Naive thymus-derived CD4-positive, alpha-beta T cell (primary cell): ENCODE measurements at places on chromosomes 1 and 21. TPM values are rescaled to one million over a fixed set of nuclear protein-coding genes. Genes with fewer than 3 reads are reported as not detected.

GRCh38 chr1:14340002-14340785, 258.3 kb upstream of the KAZN start:
- no peak for DNase-seq

DNA sequence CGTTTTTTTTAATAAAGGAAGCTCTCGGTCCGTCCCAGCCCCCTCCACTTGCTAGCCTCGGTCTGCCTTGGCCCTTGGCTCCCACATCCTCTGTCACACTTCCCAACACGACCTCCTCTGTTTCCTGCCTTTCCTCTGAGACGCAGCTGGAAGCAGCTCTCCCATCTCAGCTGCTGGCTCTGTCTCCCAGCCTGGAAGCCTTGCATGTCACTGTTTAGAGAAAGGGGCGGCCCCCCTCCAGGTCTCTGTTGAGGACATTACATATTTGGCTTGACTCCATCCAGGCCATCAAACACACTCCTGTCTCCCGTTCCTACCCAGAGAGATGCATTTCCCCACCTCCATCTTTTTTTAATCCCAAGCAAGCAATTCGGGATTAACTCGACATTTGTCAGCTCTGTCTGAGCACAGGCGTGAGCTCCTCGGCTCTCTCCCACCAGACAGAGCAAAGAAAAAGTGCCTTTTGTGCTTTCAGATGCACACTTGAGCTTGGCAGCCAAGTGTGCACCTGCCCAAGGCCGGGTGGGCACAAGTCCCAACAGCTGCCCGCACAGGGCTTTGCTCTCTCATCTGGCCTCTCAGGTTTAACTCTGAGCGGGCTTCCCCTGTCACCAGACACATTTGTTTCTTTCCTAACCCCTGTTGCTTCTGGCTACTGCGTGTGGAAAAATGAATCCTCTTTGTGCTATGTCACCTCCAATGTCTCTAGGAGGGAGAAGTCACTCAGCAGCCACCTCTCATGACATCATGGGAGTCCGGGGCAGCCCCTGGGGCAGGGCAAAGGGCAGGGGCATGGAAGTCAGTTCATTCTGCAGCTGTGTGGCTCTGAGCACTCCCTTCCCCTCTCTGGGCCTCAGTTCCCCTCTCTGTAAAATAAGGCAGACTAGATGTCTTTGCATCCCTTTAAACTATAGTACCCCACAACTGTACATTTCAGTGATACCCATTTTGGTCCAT, 108.3 kb downstream of the KCND3 start:
- DNase-seq: no peak

GRCh38 chr1:107963601-107964335, 1.2 kb downstream of the VAV3 start:
- DNase-seq: peak; percentile 62

Gene LRRN2
- not detected for total RNA-seq

- DNase-seq: no peak
Measured at GRCh38 chr1:95701450-95702173, 467.6 kb downstream of the RWDD3 start.

Gene UBE2U
- not detected in 2 replicates for total RNA-seq

DNA sequence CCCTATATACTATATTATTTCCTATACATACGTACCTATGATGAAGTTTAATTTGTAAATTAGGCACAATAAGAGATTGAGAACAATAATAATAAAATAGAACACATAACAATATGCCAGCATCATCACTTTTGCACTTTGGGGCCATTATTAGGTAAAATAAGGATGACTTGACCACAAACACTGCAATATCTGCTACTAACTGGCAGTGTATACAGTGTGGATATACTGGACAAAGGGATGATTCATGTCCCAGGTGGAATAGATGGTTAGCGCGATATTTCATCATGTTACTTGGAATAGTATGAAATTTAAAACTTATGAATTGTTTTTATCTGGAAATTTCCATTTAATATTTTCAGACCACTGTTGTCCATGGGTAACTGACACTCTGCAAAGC, 35.4 kb upstream of the TXLNA start:
- DNase-seq: no peak

DNA sequence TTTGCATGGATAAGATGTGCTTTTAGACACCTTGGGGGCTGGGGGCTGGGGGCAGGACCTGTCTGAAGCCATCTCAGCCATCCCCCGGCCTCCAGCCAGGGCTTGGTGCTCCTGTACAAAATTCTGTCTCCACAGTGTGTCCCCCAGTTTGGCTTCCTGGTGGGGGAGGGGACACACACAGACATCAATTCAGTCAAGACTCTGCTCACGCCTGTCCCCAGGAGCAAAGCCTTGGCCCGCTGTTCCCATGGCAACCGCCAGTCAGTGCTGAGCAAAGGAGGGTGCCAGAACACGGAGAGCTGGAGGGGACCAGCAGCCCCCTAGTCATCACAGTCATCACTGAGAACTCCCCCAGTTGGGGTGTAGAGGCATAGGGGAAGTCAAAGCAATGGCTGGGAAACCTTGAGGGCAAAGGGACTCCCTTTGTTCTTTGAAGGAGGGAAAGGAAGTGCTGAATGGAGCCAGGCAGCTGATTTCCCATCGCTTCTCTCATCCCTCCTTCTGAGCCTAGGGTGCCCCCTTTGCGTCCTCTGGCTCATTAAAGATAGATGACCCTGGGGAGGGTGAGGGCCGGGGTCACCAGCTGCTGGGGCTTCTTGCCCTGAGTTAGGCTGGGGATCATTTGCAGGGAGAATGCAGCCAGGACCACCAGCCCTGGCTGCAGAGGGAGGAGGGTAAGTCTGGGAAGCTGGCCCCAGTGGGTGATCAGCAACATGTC, 134.9 kb upstream of the IPO9 start:
- no peak for DNase-seq

DNA sequence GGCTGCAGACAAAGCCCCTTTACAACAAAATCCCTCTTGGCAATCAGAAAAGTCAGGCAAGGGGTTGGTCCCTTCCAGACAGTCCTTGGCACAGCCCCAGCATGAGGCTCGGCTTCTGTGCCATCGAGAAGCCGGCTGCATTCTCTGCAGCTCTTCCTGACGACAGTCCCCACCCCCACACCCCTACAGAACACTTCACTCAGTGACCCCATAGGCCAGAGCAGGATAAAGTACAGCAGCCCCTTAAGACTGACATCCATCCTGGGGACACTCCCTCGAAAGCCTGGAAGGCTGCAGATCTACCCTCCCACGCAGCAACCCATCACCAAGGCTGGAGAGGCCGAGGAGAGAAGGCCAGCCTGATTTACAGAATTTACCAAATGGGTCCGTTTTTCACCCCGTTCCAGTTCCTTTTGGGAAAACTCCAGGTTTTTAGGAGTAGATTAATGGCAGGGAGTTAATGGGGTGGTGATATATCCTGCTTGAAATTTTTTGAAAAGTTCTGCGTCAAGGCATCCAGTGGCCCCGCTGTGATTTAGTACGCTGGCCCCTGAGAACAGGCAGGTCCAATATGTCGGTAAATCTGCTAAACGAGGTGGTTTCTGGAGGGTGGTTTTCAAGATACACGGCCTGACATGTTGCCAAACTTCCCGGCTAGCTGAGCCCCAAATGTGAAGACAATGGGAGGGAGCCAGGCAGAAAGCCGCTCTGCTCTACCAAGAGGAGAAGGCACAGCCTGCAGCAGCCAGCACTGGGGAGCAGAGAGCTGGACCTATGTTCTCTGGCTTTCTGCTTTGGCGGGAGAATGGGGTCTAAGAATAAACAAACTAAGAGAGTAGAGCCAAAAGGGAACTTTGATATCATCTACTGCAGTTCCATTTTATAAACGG, 81.7 kb downstream of the SSBP3 start:
- no peak for DNase-seq

- no peak for DNase-seq
Measured at GRCh38 chr1:46543761-46544560, 7.5 kb downstream of the KNCN start.

DNA sequence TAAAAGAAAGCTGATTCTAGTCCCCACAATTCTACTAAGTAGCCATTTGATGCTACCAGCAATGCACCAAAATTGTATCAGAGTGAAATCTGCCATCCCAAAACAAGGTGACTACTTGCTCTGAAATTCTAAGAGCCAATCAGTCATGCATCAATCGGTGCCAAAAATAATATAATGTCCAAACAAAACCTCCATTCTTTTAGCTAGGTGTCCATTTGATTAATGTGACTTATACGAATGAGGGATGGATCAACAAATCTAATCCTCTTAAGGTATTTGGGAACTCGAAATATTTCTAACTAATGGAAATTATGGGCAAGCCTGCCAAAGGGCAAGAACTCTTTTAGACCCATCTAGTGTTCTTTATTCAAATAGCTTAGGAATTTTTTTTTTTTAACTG, 66.4 kb upstream of the NEK2 start:
- DNase-seq: no peak

Gene GSTM4
- total RNA-seq: 15.4 TPM

DNA sequence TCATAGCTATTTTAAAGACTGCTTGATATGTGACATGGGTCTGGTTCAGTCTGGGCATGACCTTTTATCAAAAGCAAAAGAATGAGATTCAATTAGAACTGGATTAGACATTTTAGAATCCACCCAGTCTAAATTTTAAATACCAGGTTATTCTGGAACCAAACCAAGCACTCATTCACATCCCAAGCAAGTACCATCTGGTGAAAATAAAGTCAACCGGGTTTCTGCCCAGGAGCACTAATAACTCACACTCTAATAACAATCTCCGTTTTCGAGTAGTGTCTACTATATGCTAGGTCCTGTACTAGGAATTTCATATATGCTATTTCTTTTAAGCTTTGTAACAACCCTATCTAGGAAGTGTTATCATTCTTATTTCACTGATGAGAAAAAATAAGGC, 30.6 kb downstream of the ZNHIT6 start:
- no peak for DNase-seq

DNA sequence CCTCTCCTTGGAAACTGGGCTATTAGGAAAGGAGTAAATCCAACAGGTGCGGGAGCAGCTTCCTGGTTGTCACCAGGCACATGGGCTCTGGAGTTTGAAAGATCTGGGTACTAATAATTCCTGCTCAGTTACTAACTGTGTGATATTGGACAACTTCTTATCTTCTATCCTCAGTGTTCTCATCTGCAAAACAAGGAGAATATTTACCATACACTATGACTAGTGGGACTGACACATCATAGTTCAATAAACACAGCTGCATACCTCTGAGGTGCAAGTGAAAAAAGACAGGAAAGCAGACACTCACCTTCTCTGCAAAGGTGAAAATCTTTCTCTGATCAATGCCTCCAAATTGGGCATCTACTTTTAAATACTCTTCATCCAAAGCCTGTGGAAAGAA, 19.7 kb downstream of the YARS1 start:
- no peak for DNase-seq

Gene CELA2A
- not detected for total RNA-seq

- no peak for DNase-seq
Measured at GRCh38 chr1:206050655-206051235, 2.2 kb upstream of the RHEX start.

DNA sequence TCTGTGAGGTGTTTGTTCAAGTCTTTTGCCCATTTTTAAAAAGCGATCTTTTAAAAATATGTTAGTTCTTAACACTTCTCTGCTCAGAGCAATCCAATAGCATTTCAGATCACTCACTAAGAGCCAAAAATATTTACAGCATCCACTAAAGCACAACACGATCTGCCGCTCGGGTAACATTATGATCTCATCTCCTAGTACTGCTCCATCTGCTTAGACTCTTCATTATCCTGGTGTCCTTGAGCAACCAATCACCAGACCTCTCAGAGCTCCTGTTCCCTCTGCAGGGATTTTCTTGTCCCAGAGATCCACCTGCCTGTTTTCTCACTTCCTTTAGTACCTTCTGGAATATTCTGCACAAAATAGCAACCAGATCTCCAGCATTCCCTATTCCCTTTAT, 235.3 kb upstream of the ESRRG start:
- no peak for DNase-seq

DNA sequence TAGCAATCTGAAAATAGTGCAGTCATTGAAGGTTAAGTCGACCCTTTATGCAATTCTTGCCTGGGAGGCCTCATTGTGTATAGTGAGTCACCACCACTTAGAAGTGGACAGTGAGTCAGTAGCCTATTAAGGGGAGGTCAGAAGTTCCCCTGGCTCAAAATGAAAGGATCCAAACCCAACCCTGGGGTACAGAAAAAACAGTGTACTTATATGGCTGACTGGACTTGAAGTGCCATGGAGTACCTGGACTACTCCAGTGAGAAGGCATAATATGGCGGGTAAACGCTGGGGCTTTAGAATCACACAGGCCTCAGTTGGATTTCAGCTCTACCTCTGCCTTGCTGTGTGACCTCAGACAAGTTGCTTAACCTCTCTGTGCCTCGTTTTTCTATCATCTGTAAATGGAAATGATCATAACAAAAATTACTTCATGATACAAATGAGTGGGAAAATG, 2.2 kb upstream of the BCL9 start:
- no peak for DNase-seq

DNA sequence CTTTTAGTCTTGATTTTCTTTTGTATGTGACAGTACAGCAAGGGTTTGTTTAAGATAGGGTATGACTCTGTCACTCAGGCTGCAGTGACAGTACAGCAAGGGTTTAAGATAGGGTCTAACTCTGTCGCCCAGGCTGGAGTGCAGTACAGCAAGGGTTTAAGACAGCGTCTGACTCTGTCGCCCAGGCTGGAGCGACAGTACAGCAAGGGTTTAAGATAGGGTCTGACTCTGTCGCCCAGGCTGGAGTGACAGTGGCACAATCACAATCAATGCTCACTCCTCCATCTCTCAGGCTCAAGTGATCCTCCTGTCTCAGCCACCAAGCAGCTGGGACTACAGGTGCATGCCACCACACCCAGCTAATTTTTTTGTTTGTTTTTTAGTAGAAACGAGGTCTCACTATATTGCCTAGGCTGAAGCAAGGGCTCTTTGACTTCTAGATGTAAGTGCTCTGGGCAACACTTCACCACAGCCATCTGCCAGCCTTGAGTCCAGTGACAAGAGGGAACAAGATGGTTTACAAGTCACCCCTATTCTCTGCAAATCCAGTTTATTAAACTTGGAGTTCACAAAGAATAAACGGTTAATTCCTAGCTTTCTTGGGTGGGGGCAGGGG, 965 bp upstream of the SH2D5 start:
- no peak for DNase-seq

DNA sequence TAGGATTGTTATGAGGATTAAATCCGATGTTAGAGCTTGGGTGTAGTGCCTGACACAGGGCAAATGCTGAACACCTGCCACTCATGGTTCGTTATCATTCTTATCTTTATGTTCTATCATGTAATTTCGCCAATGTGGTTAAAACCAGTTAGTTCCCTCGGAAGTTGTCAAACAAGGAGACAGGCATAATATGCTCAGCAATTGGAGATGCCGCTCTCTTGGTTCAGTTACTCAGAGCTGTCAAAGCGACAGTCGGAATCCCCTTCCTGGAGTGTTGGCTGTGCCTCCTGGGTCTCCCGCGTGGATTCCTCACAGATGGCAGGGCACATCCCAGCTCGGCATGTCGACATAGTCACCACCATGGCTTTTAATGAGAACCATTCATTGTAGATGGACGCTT, 192.2 kb downstream of the ROR1 start:
- no peak for DNase-seq

GRCh38 chr1:91548376-91549040, 47.9 kb downstream of the CDC7 start:
- DNase-seq: no peak

Gene CC2D1B
- 55.4 TPM for total RNA-seq

Gene TMEM61
- not detected for total RNA-seq

Gene LDLRAD1
- total RNA-seq: not detected in 2 replicates

- no peak for DNase-seq
Measured at GRCh38 chr1:95207223-95207935, 26.6 kb upstream of the RWDD3 start.

GRCh38 chr1:19289244-19289643, 674 bp upstream of the AKR7A3 start:
- no peak for DNase-seq

GRCh38 chr1:167673265-167673664, 43.2 kb downstream of the RCSD1 start:
- no peak for DNase-seq

Gene RTCA
- total RNA-seq: 33.3 TPM
